ENCODE measurements at places on chromosomes 5 and 9. TPM values are rescaled to one million over a fixed set of nuclear protein-coding genes. Genes with fewer than 3 reads are reported as not detected.
A peak's percentile ranks its signal among the peaks of the same experiment; 100 is the strongest.

- DNase-seq, result no peak
Observed at GRCh38 chr9:113788616-113789330, 87.3 kb upstream of the ZNF618 start.

- DNase-seq, result peak; percentile 18
Observed at GRCh38 chr5:77972469-77973252, 196.5 kb upstream of the TBCA start.

- no peak for DNase-seq
Observed at GRCh38 chr5:135234666-135235401, 164.2 kb downstream of the MACROH2A1 start.

DNA sequence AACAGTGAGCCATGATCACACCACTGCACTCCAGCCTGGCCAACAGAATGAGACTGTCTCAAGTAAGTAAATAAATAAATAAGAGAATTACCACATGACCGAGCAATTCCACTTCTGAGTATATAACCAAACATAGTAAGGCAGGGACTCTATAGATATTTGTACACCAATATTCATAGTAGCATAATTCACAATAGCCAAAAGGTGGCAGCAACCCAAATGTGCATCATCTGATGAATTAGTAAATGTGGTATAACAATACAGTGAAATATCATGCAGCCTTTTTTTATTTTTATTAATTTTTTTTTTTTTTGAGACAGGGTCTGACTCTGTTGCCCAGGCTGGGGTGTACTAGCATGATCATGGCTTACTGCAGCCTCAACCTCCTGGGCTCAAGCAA lies 33.1 kb downstream of the ALDH7A1 start:
- DNase-seq, result no peak

DNA sequence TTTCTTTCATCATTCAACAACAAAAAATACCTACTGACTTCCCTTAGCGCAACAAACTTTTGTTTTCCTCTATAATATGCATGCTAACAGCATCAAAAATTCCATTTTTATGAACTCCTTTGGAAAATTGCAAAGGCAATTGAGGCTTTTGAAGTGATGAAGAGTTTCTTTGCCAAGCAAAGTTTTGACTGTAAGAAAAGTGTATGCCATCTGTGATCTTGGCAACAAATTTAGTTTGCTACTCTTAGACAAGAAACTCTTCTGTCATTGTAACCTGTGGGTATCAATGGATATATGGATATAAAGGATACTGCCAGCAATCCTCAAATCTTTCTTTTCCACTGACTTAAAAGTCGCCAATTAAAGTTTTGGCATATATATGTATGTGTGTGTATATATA lies 72.0 kb upstream of the GABRA1 start:
- no peak for DNase-seq

LHX3 gene
- not detected for total RNA-seq

DNA sequence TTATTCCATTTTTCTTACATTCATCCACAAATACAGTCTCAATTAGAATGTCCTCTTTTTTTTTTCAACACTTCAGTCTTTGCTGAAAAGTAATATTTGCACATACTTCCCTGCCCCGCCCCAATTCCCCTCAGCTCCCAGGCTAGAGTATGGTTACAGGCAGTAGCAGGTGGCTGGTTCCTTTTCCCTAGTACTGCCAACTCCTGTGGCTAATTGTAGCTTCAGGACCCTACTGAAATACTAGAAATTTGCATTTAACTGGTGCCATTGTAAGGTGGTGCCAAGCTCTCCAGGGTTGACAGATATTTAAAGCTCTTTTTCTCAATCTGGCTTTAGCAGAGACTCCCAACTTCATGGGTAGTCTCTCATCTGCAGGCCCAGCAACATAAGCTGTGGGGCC lies 80.3 kb downstream of the FAM81B start:
- no peak for DNase-seq

C7 gene
- total RNA-seq, result not detected

ANKRD20A1 gene
- total RNA-seq, result not detected

DNA sequence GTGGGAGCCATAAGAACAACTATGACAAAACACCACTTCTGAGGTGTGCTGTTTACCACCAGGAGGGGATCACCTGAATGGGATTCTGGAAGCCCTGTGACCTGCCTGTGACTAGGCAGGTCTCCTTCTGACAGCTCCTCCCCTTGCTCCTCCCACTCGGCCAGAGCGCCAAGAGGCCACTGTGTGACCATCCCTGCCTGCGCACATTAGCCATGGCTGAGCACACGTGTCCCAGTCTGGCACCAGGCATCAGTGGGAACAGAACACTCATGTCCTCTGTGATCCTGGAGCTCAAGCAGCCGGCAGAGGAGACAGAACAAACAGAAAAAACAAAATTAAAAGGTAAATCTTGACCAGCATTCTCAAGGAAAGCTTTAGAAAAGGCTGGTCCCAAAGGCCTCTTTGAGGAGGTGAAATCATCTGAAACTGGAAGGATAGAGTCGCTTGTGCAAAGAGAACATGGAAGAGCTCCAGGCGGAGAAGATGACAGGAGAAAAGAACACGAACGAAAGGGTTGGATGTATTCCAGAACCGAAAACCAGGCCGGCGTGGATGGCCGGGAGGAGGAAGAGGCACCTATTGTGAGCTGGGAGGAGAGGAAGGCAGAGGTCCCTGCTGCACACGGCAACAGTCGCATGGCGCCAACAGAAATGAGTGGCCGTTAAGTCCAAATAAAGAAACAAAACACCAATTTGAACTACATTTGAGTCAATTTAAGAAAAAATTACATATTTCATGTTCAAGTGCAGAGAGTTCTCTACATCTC lies 5.1 kb downstream of the MED10 start:
- DNase-seq, result no peak

KLF4 gene
- total RNA-seq, result 28.7 TPM

GPX3 gene
- total RNA-seq, result 3.0 TPM

DNA sequence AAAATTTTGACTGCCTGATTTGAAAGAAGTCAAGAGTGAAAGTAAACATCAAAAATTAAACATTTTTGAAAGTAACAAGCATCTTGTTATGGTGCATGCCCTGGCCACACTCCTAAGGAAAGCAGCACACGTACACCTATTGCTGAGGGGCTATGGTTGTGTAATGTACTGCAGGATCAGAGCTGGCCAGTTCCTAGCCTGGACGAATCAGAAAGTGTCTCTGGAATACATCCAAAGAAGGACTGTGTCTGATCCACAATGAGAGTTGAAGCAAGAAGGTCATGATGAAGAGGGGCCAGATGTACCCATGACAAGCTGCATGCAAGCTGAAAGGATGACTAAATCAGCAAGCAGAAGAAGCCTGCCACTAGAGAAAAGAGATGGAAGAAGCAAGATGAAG lies 618.2 kb downstream of the TLE1 start:
- no peak for DNase-seq

DMAC1 gene
- 15.8 TPM for total RNA-seq

GRCh38 chr9:117828466-117828865 lies 124.3 kb downstream of the TLR4 start:
- DNase-seq, result no peak

DNA sequence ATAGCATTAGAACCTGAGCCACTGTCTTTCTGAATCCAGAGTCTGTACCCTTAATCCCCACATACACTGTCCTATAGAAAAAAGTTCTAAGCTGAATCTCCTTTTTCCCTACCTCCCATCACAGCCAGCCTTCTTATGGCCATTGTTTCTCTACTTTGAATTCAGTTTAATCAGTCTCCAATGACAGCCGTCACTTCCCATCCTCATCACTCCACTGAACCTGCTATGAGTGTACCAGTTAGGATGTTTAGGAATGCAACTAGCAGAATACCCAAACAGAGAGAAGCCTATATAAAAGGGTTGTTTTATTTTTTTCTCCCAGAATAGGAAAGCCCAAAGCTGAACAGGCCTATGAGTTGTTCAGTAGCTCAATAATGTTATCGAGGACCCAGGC lies 220.4 kb upstream of the NREP start:
- no peak for DNase-seq
